ENCODE measurements at places on chromosomes 7 and 10.

DNA sequence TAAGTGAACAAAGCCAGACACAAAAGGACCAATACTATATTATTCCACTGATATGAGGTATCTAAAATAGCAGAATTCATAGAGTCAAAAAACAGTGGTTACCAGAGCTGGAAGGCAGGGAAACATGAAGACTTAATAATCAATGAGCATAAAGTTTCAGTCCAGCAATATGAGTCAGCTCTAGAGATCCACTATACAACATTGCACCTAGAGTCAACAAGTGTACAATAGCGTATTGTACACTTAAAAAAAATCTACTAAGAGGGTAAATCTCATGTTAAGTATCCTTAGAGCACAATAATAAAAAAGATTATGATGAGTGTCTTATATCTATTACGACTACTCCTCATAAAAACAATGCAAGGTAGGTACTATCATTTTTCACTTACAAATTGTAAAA, 36.1 kb downstream of the C10orf90 start:
- DNase-seq: no peak

DNA sequence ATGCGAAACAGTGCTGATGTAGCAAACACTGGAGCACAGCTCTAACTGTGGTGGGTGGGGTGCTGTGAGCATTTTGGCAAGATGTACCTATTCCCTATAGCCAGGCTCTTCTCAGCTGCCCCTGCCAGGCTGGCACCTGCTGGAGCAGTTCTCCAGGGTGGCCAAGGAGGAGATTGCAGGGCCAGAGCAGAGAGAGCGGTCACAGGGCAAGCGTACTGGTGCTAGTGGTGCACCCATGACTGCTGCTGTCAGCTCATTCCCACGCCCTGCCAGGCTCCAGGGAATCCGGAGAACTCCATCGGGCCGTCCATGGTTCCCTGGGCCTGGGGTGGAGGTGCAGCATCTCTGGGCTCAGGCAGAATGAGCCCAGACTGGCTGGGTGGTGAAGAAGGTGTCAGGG, 2.1 kb downstream of the COL13A1 start:
- no peak for DNase-seq

DNA sequence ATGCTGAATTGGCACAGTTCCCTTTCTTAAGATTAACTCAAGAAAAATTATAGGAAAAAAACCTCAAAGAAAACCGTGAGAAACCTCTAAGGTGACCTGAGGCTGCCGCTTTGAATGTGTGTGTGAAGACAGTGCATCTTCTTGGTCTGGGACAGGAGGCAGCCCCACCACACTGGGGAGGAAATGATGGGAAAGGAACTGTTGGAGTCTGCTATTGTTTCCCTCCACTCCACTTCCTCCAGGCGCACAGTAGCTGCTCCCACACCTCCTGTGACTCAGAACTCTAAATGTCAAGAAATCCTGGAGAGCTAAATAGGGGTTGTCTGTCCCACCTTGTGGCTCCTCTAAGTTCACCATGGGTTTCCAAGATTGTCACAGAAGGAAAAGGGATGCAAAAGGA, 179.4 kb downstream of the PDE1C start:
- no peak for DNase-seq

- DNase-seq: no peak
Measured at GRCh38 chr7:26648554-26648953, 215.8 kb downstream of the SKAP2 start.

DNA sequence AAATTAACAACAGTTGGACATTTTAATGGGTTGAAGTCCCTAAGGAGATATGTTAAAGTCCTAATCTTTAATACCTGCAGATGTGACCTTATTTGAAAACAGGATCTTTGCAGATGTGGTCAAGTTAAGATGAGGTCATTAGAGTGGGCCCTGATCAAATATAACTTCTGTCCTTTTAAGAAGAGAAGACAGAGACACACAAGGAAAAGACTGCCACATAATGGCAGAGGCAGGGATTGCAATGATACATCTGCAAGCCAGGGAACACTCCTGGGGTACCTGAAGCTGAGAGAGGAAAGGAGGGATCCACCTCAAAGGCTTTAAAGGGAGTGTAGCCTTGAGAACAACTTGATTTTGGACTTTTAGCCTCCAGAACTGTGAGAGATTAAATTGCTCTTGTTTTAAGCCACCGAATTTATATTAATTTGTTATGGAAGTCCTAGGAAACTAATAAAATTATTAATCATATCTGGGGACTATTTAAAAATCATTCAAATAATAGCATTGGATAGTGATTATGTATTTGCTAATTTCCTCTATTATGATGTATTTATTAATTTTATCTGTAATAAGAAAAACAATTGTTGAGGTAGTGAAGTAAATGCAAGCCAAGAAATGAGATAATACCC, 700.0 kb upstream of the PCDH15 start:
- no peak for DNase-seq

GRCh38 chr7:75951506-75951905, 36.6 kb downstream of the POR start:
- no peak for DNase-seq

GRCh38 chr10:33309406-33309805, 25.1 kb downstream of the NRP1 start:
- no peak for DNase-seq

GRCh38 chr7:69049326-69049725, 548.9 kb upstream of the AUTS2 start:
- DNase-seq: no peak

DNA sequence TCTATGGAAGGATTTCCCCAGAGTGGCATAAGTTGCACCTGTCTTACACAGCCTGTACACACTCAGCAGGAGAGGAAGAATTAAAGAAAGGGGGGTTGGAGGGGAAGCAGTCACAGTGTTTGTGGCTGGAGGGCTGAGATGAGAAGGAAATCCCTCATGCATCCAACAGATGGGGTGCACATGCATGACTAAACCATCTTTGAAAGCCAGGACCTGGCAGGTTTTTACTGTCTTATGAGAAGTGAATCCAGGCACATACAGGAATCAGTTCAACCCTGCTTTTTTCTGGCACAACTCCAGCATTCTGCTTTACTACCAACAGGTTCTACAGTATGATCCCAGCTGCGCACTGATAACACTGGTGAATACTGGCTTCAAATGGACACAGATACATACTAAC, 107.7 kb downstream of the CACNA2D1 start:
- DNase-seq: no peak

- DNase-seq: no peak
Measured at GRCh38 chr10:114168450-114169009, 5.5 kb downstream of the CCDC186 start.

GRCh38 chr10:104331208-104331838, 6.9 kb downstream of the ITPRIP start:
- DNase-seq: peak; percentile 90

GRCh38 chr7:37173670-37174069, 275.0 kb downstream of the ELMO1 start:
- DNase-seq: no peak

DNA sequence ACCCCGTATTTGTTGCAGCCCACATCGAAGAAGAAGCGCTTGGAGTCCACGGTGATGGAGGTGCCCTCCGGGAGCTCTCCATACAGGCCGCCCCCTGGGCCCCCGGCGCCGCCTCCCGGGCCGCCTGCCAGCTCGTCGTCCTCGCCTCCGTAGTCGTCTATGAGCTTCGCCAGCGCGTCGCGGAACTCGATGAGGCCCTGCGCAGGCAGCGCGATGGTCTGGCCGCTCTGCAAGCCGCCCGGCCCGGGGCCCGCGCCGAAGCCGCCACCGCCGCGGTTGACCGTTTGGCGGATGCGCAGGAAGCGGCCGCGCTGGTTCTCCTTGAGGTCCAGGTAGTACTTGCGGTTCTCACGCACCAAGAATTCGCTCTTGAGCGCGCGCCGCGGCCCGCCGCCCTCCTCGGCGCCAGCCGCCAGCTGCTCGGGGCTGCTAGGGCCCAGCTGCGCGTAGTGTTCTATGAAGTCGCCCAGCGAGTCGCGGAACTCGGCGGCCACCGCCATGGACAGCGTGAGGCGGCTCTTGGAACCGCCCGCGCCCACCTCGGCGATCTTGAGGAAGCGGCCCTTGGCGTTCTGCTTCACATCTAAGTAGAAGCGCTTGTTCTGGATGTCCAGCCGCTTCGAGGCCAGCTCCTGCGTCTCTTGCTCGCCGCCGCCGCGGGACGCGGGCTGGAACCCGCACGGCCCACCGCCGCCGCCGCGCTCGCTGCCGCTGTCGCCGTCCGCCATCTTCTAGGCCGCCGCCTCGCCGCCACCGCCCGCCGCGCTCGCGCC, 523 bp downstream of the PURB start:
- no peak for DNase-seq

DNA sequence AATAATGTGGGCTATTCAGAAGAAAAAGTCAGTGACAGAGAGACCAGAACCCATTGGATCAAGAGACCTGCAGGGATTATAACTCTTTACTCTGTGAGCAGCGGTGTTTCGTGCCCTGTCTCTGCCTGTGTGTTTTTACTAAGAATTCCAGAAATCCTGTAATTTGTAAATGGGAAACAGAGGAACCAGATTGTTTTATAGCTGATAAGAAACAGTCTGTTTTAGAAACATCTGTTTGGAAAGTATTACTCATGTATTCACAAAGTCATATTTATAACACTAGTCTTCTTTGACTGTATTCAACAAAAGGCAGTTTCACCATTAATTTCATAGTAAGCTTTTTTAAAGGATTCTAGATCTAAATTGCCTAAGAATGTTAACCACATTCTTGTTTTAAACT, 30.0 kb upstream of the VDAC2 start:
- no peak for DNase-seq

DNA sequence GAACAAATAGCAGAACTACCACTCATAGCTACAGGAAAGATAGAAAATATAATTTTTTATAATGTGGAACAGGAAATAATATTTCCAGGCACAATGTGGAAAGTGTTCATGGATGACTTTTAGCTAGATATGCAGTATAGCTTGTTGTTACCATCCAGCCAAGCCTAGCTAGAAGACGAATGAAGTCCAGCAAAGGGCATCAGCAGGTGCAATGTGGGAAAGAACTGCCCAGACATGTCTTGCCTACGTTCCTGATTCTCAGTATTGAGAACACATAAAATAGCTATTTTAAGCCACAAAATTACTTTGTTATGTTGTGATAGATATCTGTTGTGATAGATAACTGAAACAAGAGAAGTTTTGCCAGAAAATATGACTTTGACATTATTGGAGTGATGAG, 1690.0 kb upstream of the LRRTM3 start:
- DNase-seq: no peak

DNA sequence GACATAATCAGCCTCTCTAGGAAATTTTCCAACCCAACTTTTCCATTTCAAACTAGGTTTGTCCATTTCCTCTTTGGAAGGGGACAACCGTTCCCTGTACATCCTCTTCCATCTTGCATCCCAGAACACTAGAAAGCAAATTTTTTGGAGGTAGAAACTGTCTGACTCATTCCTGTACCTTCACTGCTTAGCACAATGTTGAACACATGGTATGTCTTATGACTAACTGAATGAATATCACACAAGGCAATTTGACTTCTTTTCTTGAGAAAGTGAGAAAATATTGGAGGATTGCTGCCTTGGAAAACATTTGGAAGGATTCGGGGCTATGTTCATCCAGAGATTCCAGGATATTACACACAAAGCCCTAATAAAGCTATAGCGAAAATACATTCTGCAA, 289.1 kb downstream of the FGFR2 start:
- DNase-seq: no peak

GRCh38 chr7:132475037-132475668, 101.1 kb downstream of the PLXNA4 start:
- DNase-seq: no peak

- peak; percentile 77 for DNase-seq
Measured at GRCh38 chr7:139709485-139709884, 68.3 kb downstream of the HIPK2 start.

DNA sequence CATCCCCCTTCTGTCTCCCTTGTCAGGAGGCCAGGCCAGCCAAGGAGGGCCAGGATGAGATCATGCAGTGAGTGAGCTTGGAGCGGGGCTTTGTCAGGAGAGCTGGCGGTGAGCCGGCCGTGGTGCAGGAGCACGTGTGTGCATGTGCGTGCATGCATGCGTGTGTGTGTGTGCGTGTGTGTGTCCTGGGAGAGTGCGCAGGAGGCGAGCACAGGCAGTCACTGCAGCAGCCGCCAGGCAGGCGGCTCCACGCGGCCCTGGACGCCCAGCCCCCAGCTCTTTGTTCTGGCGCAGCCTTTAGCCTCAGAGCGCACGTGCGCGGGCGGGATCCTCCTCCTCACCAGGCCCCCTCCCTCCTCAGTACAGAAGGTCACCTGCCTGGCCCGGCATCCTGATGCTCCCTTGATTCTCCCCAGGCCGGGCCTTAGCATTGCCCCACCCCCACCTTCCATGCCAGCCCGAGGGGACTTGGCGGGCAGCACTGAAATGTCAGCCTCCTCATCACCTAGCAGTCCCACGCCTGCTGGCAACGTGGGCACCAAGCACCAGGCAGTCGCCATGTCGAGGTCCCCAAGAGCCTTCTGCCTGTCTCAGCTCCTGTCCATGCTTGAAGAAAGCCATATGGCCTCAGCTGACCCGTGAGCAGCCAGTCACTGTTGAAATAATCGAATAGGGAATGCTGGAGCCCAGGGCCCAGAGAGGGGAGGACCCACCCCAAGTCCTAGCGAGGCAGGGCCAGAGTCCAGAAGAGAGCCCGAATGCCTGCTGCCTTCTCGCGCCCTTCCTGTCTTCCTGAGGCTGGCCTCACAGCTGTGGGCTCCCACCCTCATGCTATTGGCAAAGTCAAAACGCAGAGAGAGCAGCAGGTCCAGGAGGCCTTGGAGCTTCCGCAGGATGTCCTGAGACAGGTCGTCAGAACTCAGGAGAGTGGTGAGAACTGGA, 125.9 kb upstream of the PPIF start:
- no peak for DNase-seq

DNA sequence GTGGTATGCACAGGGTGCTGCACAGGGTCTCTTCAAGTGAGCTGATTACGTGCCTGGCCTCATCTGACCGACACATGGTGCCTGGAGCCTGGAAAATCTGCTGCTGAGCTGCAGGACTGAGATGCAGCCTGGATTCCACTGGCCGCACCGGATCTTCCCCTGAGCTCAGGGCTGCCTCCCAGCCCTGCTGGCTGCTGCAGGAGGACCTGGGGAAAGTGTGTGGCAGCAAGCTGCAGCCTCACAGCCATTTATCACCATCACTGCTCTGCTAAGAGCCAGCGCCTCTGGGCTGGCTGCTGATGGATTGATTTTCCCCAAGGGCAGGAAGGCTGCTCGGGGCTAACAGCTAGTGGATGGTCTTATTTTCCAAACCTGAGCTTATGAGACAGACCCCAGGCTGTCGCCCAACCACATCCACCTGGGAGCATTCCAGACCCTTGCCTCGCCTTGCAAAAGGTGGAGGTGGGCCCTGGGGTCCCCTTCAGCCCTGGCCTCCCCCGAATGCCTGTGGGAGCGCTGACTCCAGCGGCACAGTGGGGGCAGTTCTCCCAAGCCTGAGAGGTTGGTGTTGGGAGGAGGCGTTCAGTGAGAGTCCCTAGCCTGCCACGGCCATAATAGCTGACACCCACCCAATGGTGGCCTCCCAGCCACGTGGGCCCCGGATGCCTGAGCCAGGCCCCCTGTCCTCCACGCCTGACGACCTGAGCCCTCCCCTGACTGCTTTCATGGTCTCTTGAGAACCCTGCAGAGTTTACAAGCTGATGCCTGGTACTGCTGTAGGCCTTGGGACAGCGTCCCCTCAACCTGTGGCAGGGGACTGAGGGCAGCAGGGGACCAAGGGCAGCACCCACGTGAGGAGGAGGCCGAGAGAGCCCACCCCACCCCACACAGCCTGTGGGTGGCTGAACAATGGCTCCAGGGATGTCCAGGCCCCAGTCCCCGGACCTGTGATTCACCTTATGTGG, 38.2 kb downstream of the STK32C start:
- no peak for DNase-seq

GRCh38 chr10:17353568-17354300, 100.7 kb downstream of the ST8SIA6 start:
- no peak for DNase-seq
